ENCODE measurements at places on chromosomes 2 and 18.

- no peak for DNase-seq
These were observed 742.6 kb upstream of the HS6ST1 start for GRCh38 chr2:129061069-129061768.

GRCh38 chr2:232382331-232383225 is 4.0 kb downstream of the ALPP start:
- no peak for DNase-seq

DNA sequence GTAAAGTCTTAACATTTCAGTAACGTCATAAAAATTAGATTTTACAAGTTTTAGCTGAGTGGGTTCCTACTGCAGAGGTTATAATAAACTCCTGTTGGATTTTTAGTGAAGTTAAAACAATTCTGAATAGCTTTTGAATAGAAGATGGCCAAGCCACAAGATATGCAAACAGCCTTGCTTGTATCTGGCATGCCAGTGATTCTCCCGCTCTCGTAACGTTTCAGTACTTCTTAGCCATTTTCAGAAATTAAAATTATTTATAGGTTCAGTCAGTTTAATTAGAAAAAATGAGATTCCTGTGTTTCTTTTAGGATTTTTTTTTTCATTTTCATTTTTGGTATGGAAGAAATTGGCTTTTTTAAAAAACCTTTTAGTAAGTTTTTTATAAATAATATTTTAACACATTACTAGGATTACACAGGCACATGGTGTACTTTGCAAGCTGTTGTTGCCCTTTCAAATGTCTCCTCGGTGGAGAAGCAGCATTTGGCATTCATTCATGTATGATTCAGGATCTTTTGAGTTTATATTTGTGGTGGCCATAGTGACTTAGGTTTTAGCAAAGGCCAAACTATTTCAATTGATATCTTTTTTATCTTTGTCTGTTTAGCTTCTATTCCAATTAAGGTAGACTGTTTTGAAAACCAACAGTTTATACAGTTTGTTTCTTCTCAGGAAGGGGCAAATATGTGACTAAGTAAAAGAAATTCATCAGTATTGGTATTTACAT is 30.6 kb upstream of the RND3 start:
- no peak for DNase-seq

DNA sequence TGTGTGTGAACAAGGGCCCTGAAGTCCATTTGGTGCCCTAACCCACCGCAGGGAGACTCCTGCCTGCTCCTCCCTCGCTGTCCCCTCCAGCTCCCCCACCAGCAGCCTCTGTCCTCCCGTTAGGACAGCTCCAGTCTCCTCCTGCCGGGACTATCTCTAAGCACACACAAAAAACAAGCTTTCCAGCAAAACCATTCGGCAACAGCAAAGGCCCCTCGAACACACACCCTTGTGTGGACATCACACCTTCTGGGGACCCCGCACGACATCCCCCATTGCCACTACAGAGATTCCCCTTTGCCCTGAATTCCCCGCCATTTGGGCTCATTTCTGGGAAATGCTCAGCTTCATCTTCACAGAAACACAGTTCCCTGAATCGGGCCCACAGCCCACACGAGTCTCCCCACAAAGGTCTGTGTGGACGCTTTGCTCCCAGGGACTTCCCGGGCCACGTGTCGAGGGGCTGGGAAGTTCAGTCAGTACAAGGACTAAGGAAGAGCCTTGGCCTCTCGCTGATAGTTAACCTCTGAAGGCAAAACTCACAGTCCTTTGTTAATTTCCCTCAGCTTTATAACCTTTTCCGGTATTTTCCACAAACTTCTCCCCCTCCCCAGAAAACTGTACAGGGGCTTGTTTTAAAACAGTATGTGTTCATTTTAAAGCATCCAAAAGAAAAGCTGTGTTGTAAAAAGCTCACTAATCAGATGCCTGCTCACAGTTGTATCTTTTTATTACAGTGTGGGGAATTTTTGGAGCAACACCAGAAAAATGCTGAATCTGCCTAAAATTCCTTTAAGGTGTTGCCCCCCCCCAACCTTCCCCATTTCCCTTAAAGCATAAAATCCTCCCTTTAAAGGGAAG is 25.9 kb downstream of the SMAD7 start:
- DNase-seq: no peak

DNA sequence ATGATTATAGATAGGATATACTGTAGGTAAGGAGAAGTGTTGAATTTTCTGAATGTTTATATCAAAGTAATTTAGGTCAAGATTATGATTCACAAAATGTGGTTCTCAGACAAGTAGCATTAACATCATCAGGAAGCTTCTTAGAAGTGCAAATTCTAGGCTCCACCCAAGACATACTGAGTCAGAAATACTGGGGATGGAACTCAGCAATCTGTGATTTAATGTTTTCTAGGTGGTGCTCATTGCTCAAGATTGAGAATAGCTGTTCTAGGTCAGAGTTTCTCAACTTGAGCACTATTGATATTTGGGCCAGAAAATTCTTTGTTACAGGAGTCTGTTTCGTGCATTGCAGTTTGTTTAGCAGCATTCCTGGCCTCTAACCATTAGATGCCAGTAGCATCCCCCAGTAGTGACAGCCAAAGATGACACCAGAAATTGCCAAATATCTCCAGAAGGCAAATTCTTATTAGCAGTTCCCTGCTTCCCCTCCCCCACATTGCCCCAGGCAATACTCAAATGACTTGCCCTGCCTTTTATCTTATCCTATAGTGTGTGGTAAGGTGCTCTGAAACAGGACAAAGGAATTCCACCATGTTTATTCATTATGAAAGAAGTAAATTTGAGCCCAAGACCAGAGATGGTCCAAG is 1001.2 kb downstream of the DPP10 start:
- DNase-seq: no peak

DNA sequence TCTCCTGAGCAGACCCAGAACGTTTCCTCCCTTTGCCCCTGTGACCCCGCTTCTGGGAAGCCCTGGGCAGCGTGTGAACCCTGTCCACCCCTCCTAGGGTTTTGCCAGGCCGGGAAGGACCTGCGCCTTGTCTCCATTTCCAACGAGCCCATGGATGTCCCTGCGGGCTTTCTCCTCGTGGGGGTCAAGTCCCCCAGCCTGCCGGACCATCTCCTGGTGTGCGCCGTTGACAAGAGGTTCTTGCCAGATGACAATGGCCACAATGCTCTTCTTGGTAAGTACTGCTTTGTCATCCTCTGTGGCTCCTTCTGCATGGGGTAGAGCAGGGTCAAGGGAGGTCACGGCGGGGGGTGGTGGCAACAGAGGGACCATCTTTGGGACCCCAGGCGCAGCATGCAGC is 32.5 kb downstream of the GREB1 start:
- DNase-seq: no peak

GRCh38 chr2:197810491-197810890 is 6.1 kb downstream of the PLCL1 start:
- DNase-seq: no peak

DNA sequence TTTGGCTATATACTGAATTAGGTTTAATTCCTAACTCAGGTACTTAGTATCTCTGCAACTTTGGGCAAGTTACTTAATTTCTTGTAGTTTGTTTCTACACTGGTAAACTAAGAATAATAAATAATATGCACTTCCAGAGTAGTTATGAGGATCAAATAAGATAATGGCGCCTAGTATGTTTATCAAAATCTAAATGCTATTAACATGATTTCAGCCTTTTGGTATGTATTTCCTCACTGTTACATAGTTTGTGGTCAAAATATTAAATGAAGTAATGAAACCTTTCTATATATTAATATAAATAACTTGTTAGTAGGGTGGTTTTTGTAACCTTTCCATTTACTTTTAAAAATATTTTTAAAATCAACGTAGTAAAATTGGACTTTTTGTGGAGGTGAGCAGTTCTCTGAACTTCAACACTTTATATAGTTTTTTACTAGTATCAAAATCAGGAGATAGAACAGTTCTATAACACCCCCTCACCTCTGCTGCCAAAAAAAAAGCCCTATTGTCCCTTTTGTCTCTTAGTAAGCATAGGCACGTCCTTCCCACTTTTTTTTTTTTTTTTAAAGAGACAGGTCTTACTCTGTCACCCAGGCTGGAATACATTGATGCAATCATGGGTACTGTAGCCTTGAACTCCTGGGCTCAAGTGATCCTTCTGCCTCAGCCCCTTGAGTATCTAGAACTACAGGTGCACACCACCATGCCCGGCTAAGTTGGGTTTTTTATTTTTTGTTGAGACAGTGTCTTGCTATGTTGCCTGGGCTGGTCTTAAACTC is 44.8 kb downstream of the RAB3GAP1 start:
- DNase-seq: no peak

GRCh38 chr2:148906124-148906523 is 31.1 kb downstream of the KIF5C start:
- no peak for DNase-seq

GRCh38 chr18:4640349-4641012 is 185.4 kb upstream of the DLGAP1 start:
- DNase-seq: no peak

GRCh38 chr2:239807568-239807967 is 217.6 kb downstream of the NDUFA10 start:
- DNase-seq: no peak

DNA sequence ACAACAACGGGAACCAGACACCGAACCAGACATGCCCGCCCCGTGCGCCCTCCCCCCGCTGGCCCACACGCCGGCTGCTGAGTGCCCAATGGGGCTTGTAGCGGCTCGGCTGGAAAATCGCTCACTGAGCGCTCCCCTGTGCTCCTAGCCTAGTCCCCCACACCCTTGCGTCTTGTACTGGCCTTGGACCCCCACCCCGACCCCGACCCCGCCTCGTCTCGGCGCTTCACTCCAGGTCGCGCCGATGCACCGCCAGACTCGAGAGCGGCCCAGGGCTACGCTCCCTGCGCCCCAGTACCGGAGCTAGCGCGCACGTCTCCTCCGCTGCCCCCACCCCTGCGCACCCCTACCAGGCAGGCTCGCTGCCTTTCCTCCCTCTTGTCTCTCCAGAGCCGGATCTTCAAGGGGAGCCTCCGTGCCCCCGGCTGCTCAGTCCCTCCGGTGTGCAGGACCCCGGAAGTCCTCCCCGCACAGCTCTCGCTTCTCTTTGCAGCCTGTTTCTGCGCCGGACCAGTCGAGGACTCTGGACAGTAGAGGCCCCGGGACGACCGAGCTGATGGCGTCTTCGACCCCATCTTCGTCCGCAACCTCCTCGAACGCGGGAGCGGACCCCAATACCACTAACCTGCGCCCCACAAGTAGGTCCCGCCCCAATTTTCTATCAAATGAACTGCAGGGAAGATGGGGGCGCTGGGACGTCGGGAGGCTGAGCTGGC is 1.5 kb downstream of the GAD1 start:
- no peak for DNase-seq

GRCh38 chr18:23272498-23273232 is 137.4 kb downstream of the CABLES1 start:
- no peak for DNase-seq

DNA sequence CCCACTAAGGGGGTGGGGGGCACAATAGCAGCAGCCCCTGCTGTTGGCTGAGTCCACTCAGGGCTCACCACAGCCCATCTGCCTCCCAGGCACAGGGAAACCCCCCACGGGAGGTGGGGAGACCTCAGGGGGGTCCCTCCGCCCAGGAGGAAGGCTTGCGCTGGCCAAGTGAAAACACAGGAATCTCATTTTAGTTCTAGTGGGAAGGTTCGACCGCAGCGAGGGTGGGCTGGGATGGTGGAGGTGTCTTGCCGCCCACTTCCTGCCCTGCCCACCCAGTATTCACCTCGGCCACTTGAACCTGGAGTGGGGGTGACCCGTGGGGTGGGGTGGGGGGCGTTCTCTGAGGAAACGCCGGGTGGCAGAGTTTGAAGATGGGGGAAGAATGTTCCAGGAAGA is 6.9 kb upstream of the BOK start:
- no peak for DNase-seq

DNA sequence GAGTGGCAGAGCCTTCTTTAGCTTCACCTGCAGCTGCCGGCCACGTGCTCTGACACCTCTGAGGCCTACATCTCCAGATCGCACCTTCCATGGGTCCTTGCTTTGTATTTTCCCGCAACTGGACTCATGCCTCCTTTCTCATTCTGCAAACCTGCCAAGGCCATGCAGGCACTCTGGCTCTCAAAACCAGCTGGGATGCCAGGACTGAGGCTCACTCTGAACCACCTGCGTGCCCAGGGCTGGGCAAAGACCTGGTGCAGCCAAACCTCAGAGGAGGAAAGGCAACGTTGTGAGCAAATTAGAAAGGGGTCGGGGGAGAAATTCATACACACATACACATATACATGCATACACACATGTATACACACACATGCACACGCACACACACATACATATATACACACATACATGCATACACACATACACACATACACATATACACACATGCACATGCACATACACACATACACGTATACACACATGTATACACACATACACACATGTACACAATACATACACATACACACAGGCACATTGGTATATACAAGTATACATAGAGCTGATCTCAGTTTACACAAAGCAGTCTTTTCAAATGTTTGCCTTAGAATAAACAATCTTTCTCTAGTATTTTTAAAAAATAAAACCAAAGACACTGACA is 125.2 kb downstream of the RTP5 start:
- no peak for DNase-seq
